ENCODE measurements at places on chromosomes 6 and 20. TPM values are rescaled to one million over a fixed set of nuclear protein-coding genes. Genes with fewer than 3 reads are reported as not detected.
A peak's percentile ranks its signal among the peaks of the same experiment; 100 is the strongest.

Gene RBL1
- 25.5 TPM for total RNA-seq

Gene ABHD16B
- total RNA-seq = not detected

Gene CDK19
- 44.8 TPM for total RNA-seq

Gene ROS1
- not detected for total RNA-seq

Gene ISM1
- not detected for total RNA-seq

Gene CCDC28A
- total RNA-seq = 26.3 TPM

Gene SLC24A3
- total RNA-seq = not detected

DNA sequence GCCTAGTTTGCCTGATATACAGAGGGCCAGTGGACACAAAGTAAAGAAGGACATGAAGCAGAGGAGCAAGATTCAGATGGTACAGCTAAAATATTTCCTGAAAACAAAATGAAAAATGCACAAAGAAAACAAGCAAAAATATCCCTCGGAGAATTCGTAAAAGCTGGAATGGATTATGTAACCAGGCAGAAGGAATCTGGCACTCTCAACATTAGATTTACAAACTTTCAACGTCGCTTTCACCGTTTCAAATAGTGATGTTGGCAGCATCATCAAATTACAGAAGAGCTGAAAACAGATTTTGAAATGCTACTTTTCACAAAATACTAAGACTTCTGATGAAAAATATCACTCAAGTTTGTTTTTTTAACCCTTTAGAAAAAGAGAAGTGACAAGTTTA, 11.7 kb downstream of the SMLR1 start:
- DNase-seq = no peak

DNA sequence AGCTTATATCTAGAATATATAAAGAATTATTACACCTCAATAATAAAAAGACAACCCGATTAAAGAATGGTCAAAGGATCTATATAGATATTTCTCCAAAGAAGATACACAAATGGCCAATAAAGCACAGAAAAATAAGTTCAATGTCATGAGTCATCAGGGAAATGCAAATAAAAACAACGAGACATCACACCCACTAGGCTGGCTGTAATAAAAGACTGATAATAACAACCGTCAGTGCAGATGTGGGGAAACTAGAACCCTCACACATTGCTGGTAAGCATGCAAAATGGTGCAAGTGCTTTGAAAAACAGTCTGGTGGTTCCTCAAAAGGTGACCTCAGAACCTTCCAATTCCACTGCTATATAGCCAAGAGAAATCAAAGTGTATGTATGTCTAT, 33.0 kb downstream of the TBX18 start:
- DNase-seq = no peak

DNA sequence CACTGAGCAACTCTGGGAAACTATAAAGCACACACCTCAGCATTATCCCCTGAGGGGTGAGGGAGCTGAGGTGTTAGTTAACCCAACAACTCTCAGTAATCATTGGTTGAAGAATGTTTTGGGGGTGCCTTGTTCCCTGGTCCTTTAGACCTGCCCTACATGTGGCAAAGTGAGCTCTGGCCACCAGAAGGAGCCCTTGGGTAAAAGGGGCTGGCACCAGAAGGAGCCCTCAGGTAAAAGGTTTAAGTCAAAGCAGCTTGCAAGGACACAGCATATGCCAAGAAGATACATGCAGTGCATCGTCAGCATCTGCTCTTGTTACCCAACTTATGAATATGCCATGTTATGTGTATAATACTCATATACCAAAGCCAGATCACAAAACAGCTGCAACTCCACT, 1081.7 kb downstream of the KIF16B start:
- peak; percentile 13 for DNase-seq

- no peak for DNase-seq
These were observed 43.2 kb downstream of the STK35 start for GRCh38 chr20:2144850-2145249.

DNA sequence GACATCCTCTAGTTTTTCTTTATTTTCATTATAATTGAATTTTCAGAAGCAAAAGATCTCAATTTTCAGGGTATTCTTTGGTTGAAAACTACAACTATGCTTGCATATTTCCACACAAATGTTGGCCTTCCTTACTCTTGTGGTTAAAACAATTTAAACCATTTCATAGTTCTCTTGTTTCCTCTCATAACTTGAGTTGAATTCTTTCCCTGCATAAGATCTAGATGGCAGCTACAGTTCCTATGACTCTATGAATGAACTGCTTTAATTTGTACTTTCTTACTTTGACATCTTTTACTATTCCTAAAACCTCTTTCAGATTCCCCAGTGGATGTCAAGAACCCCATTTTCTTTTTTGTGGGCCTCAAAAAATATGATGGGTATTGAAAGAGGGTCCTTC, 564.5 kb downstream of the NKAIN2 start:
- no peak for DNase-seq

- DNase-seq = no peak
These were observed 21.5 kb upstream of the PBOV1 start for GRCh38 chr6:138239774-138240173.

DNA sequence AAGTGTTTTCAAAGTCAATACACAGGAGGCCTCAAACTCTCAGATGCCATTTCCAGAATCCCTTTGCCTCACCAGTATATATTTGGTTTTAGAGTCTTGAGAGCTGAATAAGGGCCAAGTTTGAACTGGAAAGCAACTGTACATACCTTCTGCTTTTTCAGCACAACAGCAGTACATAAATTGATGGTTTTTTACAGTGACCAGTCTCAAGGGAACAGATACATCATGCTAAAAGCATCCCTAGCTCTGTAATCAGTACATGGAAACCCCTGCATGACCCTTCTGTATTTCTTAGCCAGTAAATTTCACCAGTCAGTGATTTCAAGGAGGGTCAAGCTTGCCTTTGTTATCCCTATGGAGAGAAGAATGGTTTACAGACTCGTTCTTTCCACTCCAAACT, 40.6 kb upstream of the ECHDC1 start:
- no peak for DNase-seq

GRCh38 chr6:108115598-108116058, 41.1 kb upstream of the OSTM1 start:
- DNase-seq = peak; percentile 56

GRCh38 chr6:112906726-112907125, 559.6 kb downstream of the RFPL4B start:
- no peak for DNase-seq

GRCh38 chr20:46651091-46651962, at the start of gene SLC13A3:
SLC13A3 (minus strand) TSS chr20:46651459; CDS start chr20:46651421, 38 bp downstream.
- DNase-seq = no peak

DNA sequence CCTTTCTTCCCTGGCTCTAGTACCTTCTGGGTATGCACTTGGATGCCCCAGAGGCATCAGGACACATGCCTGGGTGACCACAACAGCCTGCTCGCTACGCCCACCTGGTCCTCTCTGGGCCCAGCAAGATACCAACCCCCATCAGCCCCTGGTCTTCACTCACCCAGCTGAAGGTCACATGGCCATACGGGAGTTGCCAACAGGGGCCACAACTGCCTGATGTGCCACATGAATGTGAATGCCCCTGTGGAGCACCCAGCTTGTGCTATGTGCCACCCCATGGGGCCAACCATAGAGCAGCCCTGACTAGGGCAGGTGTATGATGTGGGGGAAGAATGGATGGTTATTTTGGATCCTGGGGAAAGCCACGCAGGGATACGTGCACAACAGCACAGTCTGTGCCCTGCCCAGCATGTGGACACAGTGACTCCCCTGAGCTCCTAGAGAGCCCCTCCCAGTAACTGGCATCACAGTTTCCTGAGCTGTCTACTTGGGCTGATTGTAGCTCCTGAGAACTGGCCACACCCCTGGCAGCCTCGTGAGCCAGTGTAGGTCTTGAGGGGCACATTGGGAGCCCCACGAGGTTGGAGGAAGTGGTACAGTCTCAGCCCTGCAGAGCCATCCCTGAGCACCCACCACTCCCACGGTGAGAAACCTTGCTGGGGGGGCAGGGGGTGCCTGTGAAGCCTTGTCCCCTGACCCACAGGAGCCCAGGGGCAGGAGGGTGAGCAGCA, 10.5 kb upstream of the PCMTD2 start:
- DNase-seq = no peak

- no peak for DNase-seq
These were observed 189.8 kb upstream of the GRIK2 start for GRCh38 chr6:101203664-101204063.
